ENCODE measurements at places on chromosomes 2 and 18.
A peak's percentile ranks its signal among the peaks of the same experiment; 100 is the strongest.

DNA sequence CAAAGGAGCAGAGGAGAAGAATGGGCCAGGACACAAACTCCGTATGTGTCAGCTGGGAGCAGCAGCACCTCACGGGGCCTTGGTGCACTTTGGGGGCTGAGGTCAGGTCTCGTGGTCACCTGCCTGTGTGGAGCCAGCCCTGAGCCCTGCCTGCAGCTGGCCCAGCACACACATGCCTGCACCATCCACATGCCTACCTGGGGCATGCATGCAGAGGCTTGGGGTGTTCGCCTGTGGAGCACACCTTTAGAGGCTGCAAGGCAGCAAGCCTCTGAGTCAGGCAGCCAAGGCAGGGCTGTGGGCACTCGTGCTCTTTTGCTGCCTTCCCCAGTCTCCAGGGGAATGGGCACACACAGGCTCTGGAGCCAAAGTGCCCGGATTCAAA is 36.0 kb downstream of the ARHGEF4 start:
- no peak overlapping the region for H3K4me3 ChIP-seq
- no peaks in the 10 kb centered on the region for H3K4me1 ChIP-seq
- no peak for DNase-seq
- H3K27ac ChIP-seq, result peak overlapping the region; percentile 100
- no peaks in the 10 kb centered on the region for H3K36me3 ChIP-seq

DNA sequence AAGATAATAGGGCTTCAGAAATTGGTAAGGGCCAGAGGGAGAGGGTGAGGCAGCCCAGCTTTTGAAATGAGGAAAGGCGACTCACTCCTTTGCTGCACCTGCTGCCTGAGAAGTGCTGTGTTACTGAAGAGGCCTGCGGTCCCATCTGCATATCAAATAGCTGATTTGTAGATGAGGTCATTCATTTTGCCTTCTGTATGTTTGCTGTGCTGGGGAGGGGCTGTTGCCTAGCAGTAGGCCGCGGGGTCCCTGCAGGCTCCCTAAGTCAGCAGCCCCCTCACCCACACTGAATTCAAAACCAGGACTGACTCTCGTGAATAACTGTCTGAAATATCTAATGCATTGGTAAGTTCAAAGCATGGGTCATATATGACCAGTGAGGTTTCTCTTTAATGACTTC is 377.2 kb downstream of the SOX11 start:
- H3K4me3 ChIP-seq, result no peak overlapping the region
- no peak for DNase-seq
- peak overlapping the region; percentile 8 for H3K27ac ChIP-seq
- no peaks in the 10 kb centered on the region for H3K36me3 ChIP-seq

DNA sequence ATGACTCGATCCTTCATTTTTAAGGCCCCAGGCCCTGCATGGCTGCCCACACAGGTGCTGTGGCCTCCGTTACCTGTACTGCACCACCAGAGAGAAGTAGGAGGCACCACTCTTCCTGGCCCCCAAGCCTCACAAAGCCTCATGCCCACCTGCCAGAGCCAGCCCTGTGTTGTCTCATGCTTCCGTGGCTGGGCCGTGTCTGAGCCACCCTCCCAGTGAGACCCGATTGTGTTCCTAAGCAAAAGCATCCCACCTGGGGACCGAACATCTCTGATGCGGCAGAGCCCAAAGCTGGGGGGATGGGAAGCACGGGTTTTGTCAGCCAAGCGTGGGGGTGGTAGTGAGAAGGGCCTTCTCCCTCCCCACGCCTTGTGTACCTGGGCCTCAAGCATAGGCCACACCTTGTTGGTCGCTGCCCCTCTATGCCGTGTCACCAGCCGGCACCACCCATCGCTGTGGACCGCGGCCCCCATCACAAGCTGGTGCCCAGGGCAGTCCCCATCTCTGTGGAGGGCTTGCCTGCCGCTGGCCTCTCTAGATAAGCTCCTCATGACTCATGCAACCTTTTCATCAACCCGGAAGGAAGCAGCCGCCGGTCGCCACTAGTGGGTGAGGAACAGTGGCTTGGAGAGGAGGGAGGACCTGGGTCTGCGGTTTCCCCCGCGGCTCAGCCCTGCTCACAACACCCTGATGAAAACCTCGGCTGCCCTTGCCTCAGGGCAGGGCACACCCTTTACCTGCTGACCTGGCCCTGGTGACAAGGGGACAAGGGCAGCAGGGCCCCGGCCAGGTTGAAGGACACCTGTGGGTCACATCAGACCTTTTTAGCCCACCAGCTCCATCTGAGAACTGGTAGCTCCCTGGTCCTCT is 2.7 kb upstream of the RNPEPL1 start:
- peaks cover 32% of the 10 kb centered on the region for H3K27me3 ChIP-seq
- peaks cover 28% of the 10 kb centered on the region for H3K4me1 ChIP-seq
- no peak for DNase-seq
- no peak overlapping the region for H3K27ac ChIP-seq
- no peak overlapping the region for H3K4me3 ChIP-seq
- H3K36me3 ChIP-seq, result peaks cover 8% of the 10 kb centered on the region

- DNase-seq, result no peak
- H3K36me3 ChIP-seq, result no peaks in the 10 kb centered on the region
- peaks cover 2% of the 10 kb centered on the region for H3K4me1 ChIP-seq
Measured at GRCh38 chr18:77067291-77068061, 65.1 kb downstream of the MBP start.

GRCh38 chr2:58042486-58042970 is 4.1 kb upstream of the VRK2 start:
- no peak for DNase-seq
- no peak overlapping the region for H3K4me3 ChIP-seq
- H3K27ac ChIP-seq, result no peak overlapping the region

GRCh38 chr18:37122877-37123276 is 293.9 kb downstream of the KIAA1328 start:
- H3K27me3 ChIP-seq, result no peaks in the 10 kb centered on the region
- no peak overlapping the region for H3K27ac ChIP-seq
- no peak overlapping the region for H3K4me3 ChIP-seq
- no peak for DNase-seq
- no peaks in the 10 kb centered on the region for H3K36me3 ChIP-seq

DNA sequence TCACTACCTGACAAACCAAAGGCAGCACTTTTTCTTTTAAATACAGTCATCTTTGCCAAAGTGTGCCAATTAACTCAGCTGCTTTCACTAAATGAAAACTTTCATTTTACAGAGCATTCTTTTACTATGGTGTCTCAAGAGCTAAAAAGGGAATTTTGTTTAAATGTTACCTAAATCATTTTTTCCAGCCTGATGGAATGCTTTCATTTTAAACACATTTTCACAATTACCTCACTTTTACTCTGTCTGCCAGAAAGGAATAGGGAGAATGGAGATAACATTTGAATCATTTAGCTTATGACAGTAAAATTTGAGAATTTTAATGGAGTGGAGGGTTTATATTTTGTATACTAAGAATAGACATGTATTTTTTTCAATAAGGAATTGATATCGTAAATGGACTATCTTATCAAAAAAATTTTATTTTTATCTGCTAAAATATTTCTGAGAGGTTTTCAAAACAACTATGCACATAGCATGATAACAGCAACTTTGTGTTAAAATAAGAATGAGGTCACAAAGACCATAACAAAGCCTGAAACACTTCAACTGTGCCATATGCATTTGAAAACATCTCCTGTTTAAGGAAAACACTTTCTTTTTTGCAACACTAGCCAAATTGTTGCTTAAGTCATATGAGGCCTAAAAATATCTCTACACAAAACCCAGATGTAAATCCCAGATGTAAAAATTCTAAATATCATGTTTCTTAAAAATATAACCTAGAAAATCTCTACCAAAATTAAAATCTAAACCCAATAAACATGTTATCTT is 769.9 kb upstream of the FSHR start:
- DNase-seq, result no peak
- no peak overlapping the region for H3K4me3 ChIP-seq

Data from neuronal stem cell (in vitro differentiated cells).